AG09319 (cell line): ENCODE measurements at places on chromosomes 4 and X.
A peak's percentile ranks its signal among the peaks of the same experiment; 100 is the strongest.

DNA sequence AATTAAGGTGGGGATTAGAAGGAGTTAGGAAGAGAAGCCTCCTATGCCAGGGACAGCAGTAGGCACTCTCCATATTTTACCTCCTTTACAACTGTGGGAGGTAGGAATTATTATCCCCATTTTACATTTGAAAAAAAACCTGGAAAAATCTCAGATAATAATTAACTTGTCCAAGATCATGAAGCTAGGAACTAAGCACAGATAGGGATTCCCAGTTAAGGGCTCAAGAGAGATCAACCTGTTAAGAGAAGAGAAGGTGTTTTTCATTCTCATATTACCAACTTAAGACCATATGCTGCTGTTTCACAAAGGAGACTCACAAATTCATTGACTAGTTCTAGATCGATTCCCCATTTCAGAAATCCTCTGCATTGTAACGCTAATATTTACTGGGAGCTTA lies 16.1 kb upstream of the FAM47E start:
- DNase-seq = no peak

DNA sequence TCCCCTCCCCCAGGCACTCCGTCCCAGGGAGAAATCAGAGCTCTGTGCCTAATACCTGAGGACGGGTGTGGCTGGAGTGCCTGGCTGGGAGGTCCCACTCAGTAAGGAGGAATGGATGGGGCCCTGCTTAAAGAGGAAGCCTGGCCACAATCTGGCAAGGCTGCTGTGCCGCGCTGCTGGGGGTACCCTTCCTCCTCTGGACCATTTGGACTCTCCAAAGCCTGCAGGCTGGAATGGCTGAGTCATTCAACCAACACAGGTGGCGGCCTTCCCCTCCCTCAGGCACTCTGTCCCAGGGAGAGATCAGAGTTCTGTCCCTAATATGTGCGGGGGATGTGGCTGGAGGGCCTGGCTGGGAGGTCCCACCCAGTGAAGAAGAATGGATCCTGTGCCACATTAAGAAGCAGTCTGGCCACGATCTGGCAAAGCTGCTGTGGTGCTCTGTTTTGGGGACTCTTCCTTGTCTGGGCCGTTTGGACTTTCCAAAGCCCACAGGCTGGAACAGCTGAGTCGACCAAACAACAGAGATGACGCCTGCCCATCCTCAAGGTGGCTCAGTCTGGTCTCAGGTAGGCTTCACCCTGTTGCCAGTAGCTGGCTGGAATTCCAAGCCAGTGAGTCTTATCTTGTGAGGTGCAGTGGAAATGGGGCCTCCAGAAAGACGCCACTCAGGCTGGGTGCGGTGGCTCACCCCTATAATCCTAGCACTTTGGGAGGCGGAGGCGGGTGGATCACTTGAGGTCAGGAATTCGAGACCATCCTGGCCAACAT lies 127.3 kb upstream of the HUWE1 start:
- DNase-seq = no peak

GRCh38 chrX:17021851-17022604 lies 75.6 kb downstream of the REPS2 start:
- peak; percentile 16 for DNase-seq

DNA sequence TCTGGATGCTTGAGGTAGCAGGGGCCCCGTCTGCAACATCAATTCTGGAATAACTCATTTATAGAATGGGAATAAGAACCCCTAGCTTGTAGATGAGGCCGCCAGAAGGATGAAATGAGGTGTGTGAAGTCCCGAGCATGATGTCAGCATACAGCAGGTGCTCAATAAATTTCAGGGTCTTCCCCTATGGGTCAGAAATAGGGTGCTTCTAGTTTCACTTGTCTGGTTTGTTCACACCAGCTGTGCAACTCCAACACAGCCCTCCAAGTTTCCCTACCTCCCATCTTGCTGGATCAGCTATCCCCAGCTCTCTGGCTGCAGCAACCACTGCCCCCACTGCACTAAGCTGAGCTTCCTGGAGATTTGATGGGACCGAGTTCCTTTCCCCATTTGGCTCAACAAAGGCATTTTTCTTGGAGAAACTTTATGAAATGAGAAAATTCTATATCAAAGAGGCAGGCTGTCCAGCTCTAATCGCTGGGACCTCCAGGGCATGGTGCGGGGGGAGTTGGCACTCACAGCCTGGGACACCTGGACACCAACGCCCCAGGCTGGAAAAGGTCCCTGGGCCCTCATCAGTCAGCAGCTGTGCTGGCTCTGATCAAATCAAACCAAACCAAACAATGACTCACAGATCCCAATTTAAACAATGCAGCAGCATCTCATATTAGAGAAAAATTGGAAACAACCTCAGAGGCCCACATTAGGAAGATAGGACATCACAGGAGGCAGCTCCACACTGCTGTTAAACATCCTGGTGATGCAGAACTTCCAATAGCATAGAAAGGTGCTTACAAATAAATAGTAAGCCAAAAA lies 13.3 kb downstream of the SLC2A9 start:
- DNase-seq = no peak

GRCh38 chr4:119014658-119015057 lies 121.0 kb upstream of the MYOZ2 start:
- no peak for DNase-seq

- no peak for DNase-seq
These were observed 2.7 kb downstream of the SRPK3 start for GRCh38 chrX:153783378-153784013.

DNA sequence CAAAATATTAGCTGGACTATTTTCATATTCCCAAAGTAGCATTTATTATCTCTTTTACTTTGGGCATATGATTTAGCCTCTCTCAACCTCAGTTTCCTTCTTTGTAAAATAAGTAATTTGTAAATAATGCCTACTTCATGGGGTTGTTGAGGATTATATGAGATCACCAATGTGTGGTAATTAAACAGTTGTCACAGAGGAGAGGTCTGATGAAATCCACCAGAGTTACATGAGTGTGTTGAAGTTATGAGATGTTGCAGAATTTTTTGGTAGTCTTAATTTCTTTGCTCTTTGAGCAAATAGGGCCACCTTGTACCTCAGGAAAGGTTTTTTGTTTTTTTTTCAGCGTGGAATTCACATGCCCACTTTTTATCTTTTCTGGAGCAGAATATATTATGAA lies 1.4 kb downstream of the COX7B start:
- DNase-seq = no peak

GRCh38 chrX:65933085-65933589 lies 106.7 kb downstream of the VSIG4 start:
- DNase-seq = no peak

- no peak for DNase-seq
These were observed 2.1 kb downstream of the MAGEA10 start for GRCh38 chrX:152136312-152136711.

DNA sequence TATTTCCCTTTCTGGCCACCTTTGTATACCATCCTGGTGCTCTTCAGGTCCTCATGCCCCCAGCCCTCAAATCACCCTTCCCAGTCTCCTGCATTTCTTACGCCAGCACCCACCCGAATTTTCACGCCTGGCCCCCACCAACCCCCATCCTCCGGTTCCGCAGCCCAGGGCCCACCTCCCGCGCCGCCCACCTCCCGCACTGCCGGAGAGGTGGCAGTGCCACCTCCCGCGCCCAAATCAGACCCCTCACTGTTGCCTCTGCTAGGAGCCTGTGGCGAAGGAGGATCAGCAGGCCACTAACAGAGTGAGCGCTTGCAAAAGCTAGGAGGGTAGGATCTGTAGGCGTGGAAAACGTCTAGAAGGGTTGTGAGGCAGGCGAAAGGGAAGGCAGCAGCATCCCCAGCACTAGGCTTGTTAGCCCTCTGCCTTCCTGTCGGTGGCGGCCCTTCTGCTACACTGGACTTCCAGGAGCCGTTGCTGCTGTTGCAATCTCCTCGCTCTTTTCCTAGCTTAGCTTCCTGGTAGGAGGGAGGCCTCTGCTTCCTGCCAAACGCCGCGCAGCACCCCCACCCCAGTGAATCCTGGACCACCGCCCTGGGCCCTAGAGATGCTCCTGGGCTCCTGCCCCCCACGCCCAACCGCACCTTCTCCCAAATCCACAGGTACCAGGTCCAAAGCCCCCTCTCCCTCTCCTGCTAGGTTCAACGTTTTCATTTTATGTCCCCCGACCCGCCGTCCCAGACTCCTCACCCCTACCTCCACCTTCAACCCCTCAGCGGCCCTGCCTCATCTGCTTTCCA lies 51.0 kb downstream of the SPIN2B start:
- DNase-seq = no peak

DNA sequence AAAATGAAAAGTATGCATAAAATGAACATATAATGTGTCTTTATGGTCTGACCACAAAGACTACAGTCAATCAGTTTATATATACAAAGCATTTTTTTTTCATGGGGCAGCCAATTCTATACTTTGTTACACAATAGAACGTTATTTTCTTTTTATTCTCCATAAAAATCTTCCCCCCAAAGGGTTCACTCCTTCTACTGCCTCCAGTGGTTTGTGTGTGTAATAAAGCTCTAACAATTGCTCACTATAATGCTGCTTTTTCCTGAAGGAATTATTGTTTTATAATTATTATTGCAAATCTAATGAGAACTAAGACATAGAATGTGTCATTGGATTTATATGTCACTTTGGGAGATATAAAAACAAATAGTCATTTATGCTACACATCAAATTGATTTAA lies 664.1 kb upstream of the PABPC4L start:
- no peak for DNase-seq

- DNase-seq = no peak
These were observed 82.1 kb downstream of the AREG start for GRCh38 chr4:74527049-74527448.

DNA sequence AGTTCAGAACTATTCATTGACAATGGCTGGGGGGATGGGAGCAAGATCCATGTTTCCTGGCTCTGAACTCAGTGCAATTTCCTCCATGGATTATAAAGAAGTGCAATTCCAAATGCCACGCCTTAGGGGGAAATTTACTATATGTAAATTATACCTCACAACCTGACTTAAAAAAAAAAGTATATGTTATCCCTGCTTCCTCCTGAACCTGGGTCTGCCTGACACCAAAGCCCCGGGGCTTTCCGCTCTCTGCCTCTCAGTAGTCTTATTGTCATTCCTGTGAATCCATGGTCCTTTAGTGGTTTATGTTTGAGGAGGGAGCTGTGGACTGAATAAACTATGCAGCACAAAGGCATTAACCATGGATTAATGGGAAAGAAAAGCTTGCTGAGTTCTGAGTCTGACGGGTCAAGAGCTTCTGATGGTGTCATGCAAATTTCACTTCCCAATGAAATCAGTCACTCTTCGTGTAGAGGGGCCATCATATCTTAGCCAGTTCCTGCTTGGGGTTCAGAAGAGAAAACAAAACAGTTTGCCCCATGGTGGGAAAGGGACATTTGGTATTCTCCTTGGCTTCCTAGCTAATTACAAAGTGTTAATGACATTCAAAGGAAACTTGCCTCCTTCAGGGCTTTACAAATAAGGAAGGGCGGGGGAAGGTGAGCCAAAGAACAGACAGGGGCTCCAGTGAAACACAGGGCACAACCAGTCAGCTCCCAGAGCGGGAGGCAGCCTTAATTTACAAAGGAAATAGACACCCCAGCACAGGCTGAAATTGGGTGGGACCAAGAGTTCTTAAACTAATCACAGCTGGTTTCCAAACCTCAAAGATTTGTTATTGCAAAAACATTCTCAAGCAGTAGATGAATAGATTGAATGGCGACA lies 14.3 kb downstream of the FAM9C start:
- DNase-seq = no peak

DNA sequence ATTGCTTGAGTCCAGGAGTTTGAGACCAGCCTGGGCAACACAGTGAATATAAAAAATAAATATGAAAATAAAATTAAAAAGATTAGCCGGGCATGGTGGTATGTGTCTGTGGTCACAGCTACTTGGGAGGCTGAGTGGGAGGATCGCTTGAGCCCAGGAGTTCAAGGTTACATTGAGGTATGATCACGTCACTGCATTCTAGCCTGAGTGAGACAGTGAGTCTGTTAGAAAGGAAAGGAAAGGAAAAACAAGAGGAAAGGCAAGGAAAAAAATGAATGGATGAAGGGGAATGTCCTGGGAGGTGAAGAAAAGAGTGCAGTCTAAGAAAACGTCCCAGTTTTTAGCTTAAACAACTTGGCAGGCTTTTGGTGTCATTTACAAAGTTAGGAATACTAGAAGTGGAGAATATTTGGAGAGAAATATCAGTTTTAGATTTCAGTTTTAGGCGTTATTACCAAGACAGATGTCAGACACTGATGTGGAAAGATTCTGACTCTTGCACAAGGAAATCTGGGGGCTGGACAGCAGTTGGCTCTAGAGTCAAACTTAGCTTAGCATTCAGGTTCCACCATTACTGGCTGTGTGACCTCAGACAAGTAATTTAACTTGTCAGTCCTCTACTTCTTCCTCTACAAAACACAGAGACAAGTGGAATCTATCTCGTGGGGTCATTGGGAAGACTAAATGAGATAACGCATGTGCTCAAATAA lies 139.0 kb downstream of the TSPAN5 start:
- no peak for DNase-seq

- no peak for DNase-seq
These were observed 55.2 kb downstream of the AREG start for GRCh38 chr4:74499986-74500781.
